ENCODE measurements at places on chromosomes 5 and 9.
A peak's percentile ranks its signal among the peaks of the same experiment; 100 is the strongest.

GRCh38 chr9:127467621-127468020, 16.3 kb downstream of the LRSAM1 start:
- DNase-seq: no peak

DNA sequence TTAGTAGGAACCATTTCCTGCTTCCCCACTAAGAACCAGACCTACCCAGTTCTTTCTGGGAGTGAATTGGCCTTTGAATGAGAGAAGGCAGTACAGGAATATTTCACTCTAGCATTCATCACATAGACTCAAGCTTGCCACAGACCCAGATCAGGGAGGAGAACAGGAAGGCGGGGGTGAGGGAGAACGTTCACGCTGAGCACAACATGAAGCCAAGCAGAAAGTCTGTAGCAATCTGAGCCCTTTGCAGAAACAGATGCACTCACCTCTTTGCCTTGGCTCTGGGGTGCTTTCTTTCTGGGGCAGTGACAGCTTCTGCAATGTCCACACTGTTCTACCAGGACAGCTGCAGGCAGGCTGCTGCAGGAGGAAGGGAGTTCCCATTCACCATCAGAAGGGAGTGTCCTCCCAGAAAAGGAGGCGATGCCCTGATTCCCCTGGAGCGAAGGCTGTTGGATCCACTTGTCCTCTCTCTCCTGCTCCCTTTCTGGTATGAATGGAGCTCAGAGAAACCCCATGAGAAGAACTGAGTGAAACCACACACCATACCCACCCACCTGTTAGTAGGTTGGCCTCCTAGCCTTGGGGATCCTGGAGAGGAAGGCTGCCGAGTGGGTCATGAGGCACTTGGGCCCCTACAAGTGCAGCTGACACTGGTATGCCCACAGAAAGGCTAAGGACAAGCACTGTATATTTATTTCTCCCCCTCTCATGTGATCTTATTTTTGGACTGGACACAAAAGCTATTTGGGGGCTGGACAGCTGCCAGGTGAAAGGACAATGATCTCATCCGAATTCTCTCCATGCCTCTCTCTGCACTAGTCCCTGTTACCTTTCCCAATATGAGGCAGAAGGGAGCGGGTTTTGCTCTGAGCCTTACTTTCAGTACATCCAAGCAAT, 11.7 kb upstream of the FGF1 start:
- DNase-seq: peak; percentile 75

DNA sequence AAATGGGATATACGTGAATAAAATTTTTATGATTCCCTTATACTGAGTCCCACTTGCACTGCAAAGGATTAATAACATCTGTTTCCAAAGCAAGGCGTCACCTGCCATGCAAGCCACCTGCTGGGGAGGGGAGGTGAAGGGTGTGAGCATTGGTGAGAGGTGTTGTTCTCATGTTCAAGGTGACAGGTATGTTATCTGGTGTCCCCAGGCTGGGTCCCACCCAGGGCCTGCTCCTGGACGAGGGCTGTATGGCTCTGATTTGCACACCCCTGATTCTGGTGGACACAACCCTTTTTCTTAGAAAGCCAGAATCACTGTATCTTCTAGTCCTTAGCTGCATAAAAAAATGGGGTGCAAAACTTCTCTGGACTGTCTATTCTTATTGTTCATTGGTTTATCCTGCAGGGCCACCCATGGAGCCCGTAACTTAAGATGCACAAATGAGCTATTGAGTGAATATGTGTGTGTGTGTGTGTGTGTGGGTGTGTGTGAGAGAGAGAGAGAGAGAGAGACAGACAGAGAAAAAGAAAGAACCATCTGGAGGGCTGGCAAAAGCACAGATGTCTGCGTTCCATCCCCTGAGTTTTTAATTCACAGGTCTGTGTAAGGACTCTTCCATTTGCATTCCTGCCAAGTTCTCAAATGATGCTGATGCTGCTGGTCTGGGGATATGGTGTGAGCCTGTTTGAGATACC, 53.7 kb downstream of the SYK start:
- no peak for DNase-seq

DNA sequence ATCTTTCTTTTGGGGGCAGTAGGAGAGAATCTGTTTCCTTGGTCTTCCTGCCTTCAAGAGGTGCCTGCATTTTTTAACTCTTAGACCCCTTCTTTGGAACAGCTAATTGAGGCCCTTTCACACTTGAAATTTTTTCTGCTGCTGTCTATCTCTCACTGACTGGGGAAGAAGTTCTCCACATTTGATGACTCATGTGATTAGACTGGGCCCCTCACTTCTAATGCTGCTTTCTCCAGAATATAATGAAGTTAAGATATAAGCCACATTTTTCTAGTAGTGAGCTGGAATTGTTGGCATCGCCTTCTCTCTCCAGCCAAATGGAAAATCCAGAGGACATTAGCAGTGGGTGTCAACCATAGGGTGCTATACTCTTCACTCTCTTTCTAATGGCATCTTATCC, 12.4 kb downstream of the ZNF474 start:
- DNase-seq: no peak

DNA sequence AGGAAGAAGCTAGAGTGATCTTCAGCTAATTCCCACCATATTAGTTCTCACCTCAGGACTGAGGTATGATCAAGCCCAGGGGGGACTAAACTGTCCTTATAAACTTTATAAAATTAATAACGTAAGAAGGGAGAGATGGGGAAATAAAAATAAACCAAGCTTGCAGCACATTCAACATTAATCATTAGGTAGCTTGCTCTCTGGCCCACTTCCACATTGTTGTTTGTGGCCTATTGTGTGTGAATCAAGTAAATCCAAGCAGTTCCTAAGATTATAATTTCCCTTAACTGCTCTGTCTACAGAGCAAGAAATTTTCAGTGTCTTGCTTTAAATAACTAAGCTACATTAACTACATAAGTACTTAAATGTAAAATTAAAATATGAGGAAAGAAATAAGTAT, 131.3 kb upstream of the ABCA1 start:
- no peak for DNase-seq

- DNase-seq: no peak
These were observed 522.9 kb downstream of the RASEF start for GRCh38 chr9:82539856-82540579.

- DNase-seq: no peak
These were observed 100.3 kb upstream of the LMX1B start for GRCh38 chr9:126513159-126514036.

GRCh38 chr5:154470947-154471870, 6.8 kb downstream of the HAND1 start:
- DNase-seq: no peak

DNA sequence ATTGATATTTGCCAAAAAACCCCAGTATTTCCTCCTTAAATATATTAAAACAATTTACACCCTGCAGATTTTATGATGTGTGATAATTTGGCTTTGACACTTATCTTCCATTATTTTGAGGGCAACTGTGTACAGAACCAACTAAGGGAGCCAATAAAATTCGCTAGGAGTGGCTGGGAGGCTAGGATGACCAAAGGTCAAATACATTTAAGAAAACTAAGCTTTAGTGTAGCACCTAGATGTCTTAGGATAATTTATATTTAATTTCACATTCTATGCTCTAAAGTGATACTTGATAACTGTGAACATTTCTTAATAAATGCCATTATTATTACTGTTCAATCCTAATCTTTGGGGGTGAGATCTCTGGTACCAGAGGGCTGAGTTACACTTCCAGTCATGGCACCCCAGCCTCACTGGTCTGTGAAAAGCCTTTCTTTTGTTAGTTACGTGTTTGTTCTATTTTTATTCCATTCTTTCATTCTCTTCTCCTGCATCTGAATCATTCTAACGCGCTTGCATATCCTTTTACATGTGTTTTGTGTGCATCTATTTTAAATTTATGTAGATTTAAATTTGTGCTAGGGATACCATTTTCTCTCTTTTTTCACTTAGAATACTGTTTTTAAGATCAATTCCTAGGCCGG, 19.1 kb downstream of the MSANTD3 start:
- DNase-seq: no peak

- no peak for DNase-seq
These were observed 25.3 kb upstream of the CEP72 start for GRCh38 chr5:586751-587285.

DNA sequence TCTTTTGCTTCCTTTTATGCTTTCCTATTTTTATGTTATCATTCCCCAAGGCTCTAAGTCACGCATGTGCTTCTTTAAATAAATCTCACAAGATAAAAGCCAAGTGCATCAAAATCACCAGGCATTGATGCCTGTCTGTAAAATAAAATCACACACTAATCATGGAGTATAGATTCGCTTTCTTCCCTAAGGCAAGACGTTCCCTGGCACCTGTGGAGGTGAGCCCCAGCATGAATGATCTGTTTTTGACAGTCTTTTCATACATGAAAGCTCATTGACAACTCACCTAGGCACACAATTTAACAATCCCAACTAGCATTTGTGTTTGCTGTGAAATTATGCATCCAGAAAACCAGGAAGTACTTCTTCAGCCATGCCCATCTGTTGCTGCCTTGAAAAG, 146.9 kb upstream of the DMAC1 start:
- no peak for DNase-seq

- no peak for DNase-seq
These were observed 84.2 kb upstream of the HRH2 start for GRCh38 chr5:175573493-175574269.

DNA sequence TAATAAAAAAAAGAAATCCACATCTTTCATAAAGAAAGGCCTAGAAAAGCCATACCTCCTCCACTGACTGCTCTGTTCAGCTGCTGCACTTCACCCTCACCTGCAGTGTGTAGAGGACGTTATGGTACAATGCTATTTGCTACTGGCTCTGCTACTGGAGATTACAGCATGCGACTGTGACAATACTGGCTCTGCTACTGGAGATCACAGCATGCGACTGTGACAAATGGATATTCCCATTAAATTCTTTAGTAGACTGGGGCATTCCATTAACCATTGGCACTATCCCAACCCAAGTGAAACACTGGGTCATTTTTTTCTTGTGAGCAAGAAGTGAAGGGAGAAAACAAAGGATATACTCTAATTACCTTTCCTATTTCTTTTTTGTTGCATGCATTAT, 1063.5 kb upstream of the DMAC1 start:
- DNase-seq: no peak

DNA sequence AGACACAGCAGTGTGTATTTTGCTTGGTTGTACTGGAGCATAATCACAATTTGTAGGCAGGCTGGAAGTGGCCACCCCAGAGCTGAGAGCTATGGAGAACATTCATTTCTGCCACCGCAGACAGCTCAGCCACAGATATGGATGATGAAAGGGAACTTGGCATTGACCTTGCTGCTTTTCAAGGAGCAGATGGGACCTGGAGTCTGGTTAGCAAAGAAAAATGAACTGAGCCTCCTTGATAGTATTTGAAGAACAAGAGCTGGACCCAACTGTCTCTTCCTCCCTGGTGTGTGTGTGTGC, 395.2 kb upstream of the ZNF462 start:
- no peak for DNase-seq

DNA sequence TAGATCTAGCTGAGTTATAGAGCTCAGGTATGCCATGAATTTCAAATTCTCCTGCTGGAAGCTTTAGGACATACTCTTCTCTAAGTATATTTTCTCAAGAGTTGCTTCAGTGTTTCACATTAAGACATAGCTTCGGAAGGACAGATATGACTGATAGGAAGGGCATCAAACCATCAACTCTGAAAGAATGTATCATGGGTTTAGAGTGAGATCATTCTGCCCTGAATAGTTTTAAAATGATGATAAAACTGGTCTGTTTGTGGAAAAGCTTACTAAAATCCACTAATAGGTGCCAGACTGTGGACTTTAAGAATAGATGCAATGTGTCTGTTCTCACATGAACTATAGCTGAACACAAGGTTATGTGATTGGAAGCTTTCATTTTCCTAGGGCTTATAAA, 8.4 kb downstream of the SPEF2 start:
- no peak for DNase-seq

GRCh38 chr9:84315278-84315877, 25.2 kb downstream of the SLC28A3 start:
- peak; percentile 69 for DNase-seq

GRCh38 chr5:96742538-96742937, 65.2 kb downstream of the ERAP1 start:
- no peak for DNase-seq

DNA sequence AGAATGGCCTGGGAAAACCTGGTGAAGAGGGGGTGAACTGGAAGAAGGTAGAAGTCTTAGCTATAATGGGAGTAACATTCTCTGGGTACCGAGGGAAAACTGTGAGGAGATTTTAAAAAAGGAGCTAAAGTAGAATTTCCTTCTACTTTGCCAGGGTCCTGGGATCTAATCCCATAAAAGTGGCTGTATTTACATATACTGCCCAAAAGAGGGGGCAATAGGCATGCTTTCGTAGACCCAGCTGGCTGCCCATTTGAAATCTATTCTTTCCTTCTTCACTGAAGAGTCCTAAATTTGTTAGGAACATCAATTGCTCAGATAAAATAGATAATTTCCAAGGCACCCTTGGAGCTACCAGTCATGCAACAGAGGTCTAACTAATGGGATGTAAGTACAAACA, 159.2 kb downstream of the CDC42SE2 start:
- no peak for DNase-seq

GRCh38 chr5:102858808-102859207, 103.7 kb downstream of the PAM start:
- no peak for DNase-seq

DNA sequence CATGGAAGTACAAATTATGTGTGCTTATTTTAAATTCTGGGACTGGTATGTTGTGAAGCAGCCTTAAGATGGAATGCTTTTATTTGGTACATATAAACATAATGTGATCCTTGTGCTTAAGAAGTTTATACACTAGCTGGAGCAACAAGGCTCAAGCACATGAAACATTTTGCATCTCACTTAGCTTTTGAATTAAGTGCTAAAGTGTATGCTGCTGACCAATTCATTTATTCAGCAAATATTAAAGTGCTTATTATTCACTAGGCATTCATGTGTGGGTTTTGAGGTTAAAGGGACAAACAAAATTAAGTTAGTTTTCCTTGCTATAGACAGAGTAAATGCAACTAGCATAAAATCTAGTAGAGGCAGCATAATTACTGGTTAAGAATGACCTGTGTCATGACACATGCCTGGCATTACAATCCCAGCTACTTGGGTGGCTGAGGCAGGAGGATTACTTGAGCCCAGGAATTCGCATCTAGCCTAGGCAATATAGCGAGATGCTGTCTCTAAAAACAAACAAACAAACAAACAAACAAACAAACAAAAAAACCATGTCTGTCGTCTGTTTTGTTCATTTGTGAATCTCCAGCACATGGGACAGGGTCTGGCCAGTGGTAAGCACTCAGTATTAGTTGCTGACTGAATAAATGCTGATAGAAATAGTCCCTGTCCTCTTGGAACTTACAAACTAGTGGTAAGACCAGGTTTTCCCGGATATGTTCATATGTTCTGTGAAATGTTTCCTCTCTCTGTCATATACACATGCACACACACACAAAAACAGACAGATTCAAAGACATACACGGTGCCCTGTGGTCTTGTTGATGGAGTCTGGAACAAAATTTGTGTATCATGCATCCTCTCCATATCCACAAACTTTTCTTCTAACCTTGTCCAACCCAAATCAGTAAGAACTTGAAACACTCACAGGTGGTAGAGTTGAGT, 41.9 kb upstream of the TNFAIP8 start:
- DNase-seq: no peak

- no peak for DNase-seq
These were observed 305.8 kb upstream of the SMARCA2 start for GRCh38 chr9:1709347-1709746.

GRCh38 chr9:70003901-70004714, 39.5 kb upstream of the MAMDC2 start:
- DNase-seq: no peak
